ENCODE measurements at places on chromosomes 2 and 18.

DNA sequence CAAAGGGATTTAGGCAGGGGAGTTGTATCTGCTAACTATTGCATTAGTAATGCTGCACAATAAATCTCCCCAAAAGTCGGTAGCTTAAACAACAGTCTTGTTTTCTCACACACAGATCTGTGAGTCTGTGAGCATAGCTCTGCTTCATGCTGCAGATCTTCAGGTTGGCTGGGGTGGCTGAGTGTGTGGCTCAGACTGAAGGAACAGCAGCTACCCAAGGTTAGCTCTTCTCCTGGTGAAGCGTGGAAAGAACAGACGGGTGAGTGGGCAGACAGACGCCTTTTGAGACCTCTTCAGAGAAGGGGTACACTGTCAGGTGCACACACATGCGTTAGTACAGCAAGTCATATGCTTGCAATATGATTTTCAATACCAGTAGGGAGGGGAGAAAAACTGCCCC lies 3.9 kb upstream of the CCDC85A start:
- DNase-seq: no peak

GRCh38 chr2:238182362-238182761 lies 21.1 kb downstream of the ILKAP start:
- no peak for DNase-seq

DNA sequence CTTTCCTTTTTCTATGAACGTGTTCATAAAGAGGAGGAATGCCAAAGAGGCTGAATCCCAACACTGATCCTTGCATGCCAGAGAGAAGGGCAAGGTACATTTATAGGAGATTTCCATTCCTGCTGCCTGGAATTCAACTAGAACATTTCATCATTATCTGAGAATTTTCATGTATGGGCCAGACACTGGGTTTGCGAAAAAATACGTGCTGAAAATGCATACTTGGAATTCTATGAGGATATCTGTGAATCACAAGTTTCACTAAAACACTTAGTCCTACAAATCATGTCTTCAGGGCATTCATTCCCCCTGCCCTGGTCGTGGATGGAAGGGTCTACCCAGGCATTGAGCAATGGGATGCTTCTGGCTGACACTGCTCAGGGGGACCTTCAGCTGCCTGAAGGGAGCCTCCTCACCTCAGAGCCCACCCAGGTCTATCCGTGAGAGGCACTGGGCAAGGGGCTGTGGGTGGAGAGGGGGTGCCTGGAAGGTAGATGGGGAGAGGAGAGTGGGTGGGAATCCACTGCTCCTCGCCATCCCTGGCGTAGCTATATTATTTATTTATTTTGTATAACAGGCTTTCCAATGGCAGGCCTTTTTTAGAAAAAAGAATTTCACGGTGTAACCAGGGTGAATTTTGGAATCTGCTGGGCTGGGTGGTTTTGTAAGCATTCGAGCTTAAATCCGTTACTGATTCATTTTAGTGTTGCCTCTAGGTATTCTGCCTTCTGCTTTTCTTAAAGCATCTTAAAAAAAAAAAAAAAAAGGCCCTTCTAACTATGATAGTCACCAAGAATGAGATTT lies 560.6 kb upstream of the ID2 start:
- DNase-seq: peak; percentile 50

- DNase-seq: peak; percentile 80
Observed at GRCh38 chr2:231780123-231780908, 766 bp downstream of the PDE6D start.

DNA sequence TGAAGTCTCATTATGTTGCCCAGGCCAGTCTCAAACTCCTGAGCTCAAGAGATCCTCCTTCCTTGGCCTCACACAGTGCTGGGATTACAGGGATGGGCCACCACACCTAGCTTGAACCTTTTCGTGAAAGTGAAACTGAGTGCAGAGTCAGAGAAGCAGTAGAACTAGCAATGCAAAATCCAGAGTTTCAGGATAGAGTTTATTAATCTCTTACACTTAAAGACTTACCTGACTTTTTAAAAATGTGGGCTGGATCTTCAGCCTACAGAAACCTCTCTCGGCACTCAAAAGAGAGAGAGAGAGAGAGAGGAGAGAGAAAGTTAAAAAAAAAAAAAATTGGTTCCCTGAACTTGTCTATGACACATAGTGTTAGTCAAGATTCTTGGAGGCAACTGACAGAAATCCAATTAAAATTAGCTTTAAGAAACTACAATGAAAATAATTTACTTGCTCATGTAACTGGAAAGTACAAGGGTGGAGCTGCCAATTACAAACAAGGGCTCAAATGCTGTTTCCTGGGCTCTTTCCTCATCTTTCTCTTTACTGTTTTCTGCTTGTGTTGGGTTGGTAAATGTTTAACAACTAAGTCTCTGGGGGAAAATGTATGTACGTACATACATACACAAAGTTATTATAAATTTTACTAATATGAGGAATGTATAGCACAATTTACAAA lies 98.1 kb upstream of the CERS6 start:
- no peak for DNase-seq

- no peak for DNase-seq
Observed at GRCh38 chr2:186189816-186190215, 296.2 kb upstream of the ZC3H15 start.

- DNase-seq: peak; percentile 99
Observed at GRCh38 chr2:238864207-238865014, 16.5 kb downstream of the TWIST2 start.
